ENCODE measurements at places on chromosomes 11 and 22. TPM values are rescaled to one million over a fixed set of nuclear protein-coding genes. Genes with fewer than 3 reads are reported as not detected.

- DNase-seq: no peak
Observed at GRCh38 chr11:3073029-3073435, 15.8 kb upstream of the CARS1 start.

DNA sequence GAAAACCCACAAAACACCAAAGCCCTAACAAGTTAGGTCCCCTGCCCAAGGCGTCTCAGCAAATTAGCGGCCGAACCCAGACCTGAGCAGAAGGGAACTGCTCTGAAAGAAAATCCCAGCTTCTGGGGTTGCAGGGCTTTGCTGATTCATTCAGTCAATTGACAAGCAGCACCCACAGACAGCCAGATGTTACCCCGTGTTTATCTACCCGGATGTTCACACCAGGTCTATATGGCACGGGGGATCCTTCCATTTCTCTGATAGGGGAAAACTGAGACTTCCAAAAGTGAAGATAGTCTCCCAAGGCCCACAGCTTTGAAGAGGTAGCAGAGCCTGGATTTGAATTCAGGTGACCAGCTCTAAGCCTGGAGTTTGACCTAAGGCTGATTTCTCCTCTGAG, 14.0 kb upstream of the OAF start:
- DNase-seq: no peak

Gene APOA1
- not detected for total RNA-seq

Gene ACP2
- total RNA-seq: 44.8 TPM

All from SK-MEL-5 (cell line).